ENCODE measurements at places on chromosomes 12 and 14.

DNA sequence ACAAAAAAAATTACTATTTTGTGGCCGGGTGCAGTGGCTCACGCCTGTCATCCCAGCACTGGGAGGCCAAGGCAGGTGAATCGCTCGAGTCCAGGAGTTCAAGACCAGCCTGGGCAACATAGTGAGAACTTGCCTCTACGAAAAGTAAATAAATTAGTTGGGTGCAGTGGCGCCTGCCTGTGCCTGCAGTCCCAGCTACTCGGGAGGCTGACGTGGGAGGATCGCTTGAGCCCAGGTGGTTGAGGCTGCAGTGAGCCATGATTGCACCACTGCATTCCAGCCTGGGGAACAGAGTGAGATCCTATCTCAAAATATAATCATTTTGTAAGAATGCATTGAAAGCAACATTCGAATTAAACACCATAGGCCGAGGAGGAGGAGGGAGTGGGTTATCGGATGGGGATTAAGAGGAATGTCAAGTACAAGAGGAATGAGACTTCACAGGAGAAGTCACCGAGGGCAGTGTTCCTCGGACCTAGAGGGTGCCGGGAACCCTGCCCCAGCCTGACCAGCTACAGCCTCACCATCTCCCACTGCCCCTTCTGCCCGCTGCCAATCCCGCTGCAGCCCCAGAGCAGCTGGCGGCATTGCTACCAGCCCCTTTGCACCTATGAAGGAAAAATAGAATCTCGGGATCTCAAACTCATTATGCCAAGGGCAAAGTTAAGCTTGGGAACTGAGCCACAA lies 32.6 kb upstream of the AACS start:
- DNase-seq: no peak

- no peak for DNase-seq
These were observed 369.3 kb downstream of the ETNK1 start for GRCh38 chr12:22994316-22994675.

GRCh38 chr12:45670346-45671065 lies 59.0 kb upstream of the ARID2 start:
- no peak for DNase-seq

DNA sequence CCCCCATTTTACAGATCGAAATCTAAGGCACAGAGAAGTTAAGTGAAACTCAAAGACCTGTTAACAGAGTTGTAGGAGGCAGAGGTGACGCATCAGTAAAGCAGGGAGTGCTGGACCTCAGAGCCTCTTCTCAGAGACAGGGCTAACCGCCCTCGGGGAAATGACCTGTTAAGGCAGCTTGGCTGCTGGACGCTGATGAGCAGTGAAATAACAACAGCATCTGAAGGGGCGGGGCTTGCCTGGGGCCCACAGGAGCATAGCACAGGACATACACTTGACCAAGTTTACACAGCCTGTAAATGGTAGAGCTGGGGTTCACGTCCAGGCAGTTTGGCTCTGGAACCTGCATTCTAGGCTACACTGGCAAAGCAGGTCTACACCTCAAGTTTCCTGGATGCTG lies 39.3 kb downstream of the LRTM2 start:
- no peak for DNase-seq

DNA sequence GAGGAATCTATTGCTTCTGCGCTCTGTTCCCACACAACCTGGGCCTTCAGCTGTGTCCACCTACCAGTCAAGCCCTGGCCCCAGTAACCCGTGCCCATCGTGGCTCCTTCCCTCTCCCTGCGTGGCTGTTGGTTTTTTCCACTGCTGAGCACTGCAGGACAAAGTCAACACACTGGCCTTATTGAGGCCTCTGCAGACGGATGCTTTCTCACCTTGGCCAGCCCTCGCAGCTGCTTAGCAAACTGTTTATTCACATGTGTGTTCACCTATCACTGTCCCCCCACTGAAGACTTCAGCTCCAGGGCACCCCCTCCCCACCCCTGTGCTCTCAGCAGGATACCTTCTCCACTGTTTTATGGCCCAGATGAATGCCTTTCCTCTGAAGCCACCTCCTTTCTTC lies 12.8 kb upstream of the GPX2 start:
- no peak for DNase-seq

GRCh38 chr12:6552140-6552551 lies 3.7 kb downstream of the IFFO1 start:
- DNase-seq: no peak

- DNase-seq: no peak
These were observed 2.3 kb downstream of the SLC48A1 start for GRCh38 chr12:47775100-47775911.

DNA sequence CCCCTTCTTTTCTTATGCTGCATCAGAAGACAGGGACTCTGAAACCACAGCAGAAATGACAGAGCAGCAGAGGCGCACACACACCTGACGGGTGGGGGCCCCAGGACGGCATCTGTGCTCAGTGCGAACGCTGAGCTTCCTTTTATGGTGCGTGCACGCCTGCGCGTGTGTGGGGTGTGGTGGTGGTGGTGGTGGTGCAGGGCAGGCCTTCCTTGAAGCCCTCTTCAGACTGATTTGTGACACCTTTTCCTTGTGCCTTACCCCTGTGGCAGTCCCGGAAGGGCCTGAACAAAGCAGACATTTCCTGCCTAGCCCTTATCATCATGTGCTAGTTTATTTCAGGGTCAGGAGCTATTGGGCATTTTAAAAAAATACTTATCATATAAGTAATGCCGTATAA lies 75.7 kb downstream of the TSPAN9 start:
- DNase-seq: no peak

- DNase-seq: no peak
These were observed 20.5 kb downstream of the TTC7B start for GRCh38 chr14:90795744-90796143.

GRCh38 chr12:26195250-26195640 lies at the start of gene SSPN:
Gene SSPN, plus strand, starts transcription at chr12:26195573. Its CDS starts 100 bp downstream, at chr12:26195673.
- DNase-seq: no peak

- DNase-seq: no peak
These were observed 571 bp downstream of the CPNE6 start for GRCh38 chr14:24071836-24072430.

- DNase-seq: no peak
These were observed 1.4 kb upstream of the STON2 start for GRCh38 chr14:81401420-81402122.

DNA sequence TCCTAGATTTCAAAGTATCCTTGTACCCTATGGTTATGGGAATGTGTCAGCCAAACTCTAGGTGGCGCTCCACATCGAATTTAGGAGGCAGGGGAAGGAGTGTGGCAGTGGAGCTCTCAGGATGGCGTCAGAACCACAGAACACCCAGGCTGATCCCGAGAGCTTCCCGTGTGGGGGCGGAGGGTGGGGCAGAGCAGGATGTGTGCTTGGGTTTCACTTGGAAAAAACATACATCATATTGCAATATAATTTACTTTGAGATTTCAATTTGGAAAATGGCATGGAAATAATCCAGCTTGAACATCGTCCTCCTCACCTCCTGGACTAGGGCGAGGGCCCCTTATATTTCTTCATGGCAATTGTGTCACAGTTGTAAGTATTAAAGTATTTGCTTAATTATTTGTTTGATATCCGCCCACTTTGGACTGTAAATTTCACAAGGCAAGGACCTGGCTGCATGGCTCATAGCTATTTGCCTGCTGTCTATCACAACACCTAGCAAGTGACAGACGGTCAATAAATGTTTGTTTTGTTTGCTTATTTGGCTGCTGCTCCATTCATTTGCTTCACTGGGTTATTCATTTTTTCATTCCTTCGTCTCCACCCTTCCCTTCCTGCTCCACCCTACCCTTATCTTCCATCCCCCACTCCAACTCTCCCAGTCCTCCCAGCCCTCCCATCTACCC lies 221.5 kb upstream of the HMGA2 start:
- peak; percentile 1 for DNase-seq

GRCh38 chr14:34069854-34070582 lies 119.1 kb upstream of the EGLN3 start:
- DNase-seq: no peak

DNA sequence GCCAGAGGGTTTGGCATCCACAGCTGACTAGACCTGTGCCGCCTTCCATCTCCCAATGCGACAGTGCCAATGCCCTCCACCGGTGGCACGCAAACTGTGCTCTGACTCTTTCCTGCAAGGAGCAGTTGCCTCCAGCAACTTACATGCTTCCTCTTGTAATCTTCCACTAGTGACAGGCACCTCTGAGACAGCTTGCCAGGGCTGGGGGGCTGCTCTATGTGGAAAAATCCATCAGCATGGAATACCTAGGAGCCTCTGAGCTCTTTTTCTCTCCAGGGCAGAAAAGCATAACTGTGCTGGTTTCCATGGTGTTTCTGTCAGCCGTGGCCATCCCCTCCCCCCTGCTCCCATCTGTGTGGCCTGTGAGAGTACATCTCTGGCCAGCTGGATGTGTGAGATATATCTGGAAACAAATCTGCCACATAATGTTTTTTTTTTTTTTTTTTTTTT lies 110.6 kb downstream of the MYRFL start:
- no peak for DNase-seq

- no peak for DNase-seq
These were observed 337 bp downstream of the ZC2HC1C start for GRCh38 chr14:75069811-75070145.

DNA sequence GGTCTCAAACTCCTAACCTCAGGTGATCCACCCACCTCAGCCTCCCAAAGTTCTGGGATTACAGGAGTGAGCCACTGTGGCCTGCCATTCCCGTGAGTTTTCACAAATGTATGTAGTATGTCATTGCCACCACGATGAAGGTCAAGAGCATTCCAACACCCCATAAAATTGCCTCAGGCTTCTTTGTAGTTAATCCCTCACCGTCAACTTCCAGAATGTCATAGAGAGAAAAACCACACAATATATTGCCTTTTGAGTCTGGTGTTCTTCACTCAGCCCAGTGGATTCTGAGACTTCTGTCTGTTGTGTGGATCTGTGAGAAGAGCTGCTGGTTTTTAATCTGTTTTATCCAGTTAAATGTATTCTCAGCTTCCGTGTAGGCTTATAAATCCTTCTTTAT lies 12.6 kb upstream of the CFAP251 start:
- DNase-seq: no peak

DNA sequence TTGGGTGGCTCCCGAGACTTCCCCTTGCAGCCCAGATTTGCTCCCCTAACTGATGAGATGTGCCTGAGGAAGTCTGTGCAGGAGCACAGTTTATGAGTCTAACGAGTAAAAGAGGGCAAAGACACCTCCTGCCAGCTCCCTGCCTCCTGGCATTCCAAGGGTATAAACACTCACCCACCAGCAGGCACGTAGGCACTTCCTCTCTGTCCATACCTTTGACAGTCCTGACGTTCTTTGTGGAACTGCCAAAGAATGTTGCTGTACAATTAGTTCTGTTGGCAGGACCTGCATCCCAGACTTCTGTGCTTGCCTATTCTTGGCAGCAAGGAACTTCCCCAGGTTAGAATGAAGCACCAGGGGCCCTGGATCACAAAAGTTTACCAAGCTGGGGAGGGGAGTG lies 889.3 kb downstream of the BCL11B start:
- no peak for DNase-seq

DNA sequence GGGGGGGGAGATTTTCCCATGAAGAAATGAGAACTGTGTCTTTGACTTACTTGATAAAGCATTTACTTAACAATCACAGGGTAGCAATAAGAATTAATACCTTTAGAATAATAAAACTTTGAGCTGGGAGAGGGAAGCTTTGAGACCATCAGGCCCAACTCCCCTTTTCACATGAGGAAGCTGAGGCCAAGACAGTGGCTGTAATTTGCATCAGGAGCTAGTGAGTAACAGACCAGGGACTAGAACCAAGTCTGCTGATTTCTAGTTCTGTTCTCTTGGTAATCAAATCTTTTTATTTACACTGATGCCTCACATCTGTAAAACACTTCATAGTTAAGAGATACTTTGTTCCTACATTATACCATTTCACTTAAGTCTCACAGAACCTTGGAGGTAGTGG lies 28.7 kb downstream of the TTC8 start:
- DNase-seq: no peak

GRCh38 chr12:24500421-24500820 lies 448.5 kb downstream of the BCAT1 start:
- DNase-seq: no peak

DNA sequence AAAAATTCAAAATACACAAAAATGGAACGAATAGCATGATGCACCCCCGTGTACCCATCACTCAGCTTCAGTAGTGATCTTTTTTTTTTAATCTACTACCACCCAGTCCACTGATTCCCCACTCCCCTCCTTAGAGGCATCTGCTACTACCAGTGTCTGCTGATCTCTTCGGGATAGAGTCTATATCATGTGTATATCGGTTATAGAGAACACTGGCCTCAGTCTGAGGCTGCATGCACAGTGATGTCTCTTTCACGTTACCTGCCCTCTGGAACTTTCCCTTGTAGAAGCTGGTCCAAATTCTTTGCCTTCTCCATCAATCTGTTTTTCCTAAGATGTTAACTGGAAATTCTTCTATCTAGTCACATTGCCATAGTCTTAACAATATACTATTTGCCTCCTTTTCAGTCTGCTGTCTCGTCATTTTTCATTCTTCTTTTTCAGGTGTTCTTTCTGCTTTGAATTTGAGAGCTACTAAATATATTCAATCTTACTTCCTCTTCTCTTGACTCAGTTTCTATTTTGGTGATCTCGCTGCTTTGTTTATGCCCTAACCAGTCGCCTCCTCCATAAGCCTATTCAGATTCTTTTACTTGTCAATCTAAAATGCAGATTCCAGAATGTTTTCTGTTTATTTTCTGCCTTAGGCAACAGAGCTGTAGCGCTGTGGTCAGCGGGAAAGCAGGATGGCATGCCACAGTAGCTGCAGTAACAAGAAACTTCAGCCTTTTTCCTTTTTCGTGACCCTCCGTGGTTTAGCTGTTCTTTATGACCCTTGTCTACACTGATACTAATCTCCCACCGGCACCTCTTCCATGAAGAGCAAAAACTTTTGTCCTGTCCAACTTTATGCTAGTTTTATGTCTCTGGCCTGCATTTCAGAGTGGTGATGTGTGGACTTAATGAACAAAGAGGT lies 67.0 kb downstream of the FBXW8 start:
- DNase-seq: no peak

- DNase-seq: no peak
These were observed 285.3 kb upstream of the KITLG start for GRCh38 chr12:88865537-88865936.

DNA sequence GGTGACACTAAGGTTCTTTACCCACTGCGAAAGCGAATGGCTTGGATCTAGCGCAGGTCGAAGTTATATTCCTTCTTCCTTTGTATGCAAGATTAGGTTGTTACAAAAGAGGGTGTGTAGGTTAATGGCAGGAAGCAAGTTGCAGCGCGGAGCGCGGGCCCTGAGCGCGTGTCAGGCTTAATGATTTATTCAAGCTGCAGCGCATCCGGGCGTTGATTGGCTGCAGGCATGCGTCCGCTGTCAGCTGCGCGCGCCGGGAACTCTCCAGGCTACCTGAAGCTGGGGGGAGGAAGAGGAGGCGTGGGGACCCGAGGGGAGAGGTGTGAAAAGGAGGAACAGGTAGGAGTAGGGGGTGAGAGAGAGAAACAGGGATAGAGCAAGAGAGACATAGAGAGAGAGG lies 7.4 kb downstream of the ASCL1 start:
- no peak for DNase-seq

DNA sequence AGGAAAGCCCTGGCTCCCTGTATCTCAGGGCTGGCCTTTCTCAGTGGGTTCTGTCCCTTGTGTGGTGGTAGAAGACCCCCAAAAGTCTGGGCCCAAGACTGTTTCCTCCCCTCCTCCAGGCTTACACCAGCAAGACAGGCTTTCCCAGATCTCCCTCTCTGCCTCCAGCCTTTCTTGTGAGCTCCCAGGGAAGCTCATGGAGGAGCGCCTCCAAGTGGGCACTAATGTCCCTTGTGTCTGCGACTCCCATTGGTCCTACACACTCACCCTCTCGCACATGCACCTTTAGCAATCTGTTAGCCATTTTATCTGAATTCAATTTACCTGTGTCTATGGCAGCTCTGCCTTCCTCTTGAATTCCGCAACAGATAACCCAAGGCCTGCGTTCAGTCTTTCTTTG lies 251.1 kb upstream of the CAND1 start:
- DNase-seq: no peak
